Dermis microvascular lymphatic vessel endothelial cell (primary cell): ENCODE measurements at places on chromosomes 1 and 21. TPM values are rescaled to one million over a fixed set of nuclear protein-coding genes. Genes with fewer than 3 reads are reported as not detected.

GRCh38 chr1:234539666-234540403 is 60.9 kb upstream of the TARBP1 start:
- no peak for DNase-seq

GRCh38 chr1:16243215-16243610 is 6.2 kb upstream of the CPLANE2 start:
- DNase-seq = no peak

DNA sequence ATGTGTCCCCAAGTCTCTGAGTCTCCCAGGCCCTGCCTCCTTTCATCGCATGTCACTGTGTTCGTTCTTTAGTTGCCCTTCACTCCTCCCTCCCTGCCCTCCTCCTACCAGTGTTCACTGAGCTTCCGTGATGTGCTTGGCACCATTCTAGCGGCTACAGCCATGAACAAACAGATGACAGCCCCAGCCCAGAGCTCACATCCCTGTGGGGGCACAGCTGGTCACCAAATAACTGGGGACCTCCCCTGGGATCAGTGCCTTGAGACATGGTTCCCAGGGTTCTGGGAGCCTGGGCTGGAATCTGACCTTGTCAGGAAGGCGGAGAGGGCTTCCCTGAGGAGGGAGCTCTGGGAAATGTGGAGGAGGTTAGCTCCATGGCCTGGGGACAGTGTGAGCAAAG is 320.7 kb downstream of the PTPRU start:
- DNase-seq = no peak

GRCh38 chr1:245887829-245888228 is 619.2 kb downstream of the SMYD3 start:
- no peak for DNase-seq

DNA sequence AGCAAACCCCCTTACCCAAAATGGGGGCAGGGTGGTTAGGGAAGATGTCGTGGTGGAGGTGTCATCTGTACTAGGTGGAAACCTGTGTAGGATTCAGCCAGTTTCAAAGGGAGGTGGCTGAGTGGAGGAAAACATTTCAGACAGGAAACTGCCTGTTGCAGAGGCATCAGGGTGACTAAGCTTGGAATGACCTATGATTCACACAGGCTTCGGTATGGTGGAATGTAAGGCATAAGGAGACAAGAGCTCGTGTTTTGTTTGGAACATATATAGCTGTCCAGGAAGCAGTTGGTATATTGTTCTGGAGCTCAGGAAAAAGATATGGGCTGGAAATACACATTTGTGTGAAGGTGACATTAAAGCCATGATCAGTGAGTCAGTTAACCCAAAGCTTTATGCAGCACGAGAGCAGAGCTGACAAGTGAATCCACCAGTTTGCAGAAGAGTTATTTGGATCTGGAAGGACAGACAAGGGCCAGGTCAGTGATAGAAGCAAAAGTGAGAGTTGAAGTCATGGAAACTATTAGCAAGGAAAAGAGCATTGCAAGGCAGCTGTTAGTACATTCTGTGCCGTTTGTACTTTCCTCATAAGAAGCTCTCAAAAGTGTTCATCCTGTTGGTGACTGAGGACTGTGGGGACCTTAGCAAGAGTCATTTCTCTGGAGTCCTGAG is 12.2 kb downstream of the UTP25 start:
- peak; percentile 96 for DNase-seq

GRCh38 chr1:39091845-39092645 is 65.9 kb downstream of the NDUFS5 start:
- DNase-seq = peak; percentile 80

GRCh38 chr1:215792446-215792845 is 225.3 kb downstream of the KCTD3 start:
- no peak for DNase-seq

DNA sequence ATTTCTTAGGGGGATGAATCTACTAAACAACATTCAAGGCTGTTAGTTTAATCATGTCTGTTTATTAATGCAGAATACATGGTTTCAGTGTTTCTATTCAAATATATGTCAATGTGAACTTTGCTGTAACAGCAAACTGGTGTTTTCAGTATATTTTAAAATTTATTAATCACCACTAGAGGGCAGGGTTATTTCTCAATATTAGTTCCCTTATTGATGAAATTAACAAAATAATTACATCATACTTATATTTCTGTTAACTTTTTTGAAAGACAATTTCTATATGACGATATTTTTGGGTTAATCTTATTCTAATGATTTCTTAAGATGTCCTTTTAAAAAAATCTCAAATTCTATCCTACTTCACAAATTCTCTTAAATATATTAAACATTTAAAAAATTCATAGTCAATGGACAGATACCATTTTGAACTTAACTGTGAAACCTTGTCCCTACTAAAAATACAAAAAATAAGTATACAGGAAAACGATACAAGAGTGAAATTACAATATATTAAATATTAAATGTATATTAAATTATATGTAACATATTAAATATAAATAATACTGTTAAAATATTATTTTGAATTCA is 1034.1 kb upstream of the PRMT6 start:
- peak; percentile 2 for DNase-seq

- DNase-seq = peak; percentile 52
Measured at GRCh38 chr21:38301321-38302214, 44.8 kb downstream of the KCNJ15 start.

GRCh38 chr1:228853191-228853590 is 117.9 kb downstream of the RHOU start:
- DNase-seq = no peak

DNA sequence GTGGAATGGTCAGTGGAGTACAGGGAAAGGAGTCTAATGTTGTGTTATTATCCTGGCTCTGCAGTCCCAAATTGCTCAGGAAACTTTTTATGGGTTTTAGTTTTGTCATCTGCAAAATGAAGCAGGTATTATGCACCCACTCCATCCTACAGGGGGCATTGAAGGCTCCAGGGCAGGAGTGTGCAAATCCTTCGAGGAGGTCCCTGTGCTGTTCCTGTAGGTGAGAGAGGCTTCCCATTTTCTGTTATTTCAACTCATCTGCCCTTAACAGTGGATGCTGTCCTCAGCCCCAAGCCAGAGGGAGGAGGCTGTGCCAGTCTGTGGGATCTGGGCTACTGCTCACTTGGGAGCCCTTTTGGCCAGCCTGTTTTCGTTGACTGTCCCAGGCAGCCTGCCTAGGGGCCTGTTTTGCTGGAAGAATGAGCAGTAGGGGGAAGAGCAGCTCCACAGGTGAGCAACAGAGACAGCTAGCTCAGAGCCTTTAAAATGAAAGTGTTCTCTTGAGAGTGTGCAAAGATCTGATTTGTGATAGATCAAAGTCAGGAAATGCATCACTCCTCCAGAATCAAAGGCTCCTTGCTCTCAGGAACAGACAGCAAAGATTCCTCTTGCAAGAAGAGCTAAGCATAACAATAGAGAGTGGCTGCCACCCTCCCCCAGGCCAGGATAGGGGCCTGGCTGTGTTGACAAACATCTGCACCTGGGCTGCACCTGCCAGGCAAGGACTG is 317.6 kb upstream of the PROX1 start:
- DNase-seq = no peak

- no peak for DNase-seq
Measured at GRCh38 chr1:165036403-165036802, 320.1 kb downstream of the LMX1A start.

- DNase-seq = peak; percentile 33
Measured at GRCh38 chr1:151790940-151791651, 796 bp upstream of the TDRKH start.

DNA sequence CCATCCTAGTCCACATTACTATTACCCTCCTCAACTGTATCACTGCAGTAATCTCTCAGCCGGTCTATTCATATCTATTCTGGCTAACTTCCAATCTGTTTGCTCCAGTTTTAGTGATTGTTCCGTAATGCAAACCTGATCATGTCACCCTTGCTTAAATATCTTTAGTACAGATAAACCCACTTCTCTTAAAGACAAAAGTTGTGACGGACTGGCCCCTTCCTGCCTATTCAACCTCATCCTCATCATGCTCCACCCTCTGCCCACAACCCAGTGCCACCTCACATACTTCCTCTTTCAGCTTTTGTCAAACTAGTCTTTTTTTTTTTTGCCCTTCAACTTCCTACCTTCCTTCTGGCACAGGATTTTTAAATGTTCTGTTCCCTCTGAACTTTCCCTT is 2.8 kb upstream of the C1orf162 start:
- no peak for DNase-seq

DNA sequence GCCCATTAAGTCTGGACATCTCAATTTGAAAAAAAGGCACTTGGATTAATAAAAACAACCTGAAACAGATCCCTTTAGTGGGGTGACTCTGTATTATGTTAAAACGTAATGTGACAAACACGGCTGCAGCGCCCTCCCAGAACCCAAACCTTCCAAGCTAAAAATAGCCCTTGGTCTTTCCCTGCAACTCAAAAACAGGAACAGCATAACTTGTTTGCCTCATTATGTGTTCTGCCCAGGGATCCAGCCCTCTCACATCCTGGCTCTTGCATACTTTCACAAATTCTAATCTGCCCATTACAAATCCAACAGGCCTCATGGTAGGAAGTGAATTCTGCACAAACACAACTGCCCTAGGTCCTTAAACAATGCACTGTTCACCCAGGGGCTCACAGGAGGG is 94.7 kb upstream of the GADD45A start:
- peak; percentile 93 for DNase-seq

DNA sequence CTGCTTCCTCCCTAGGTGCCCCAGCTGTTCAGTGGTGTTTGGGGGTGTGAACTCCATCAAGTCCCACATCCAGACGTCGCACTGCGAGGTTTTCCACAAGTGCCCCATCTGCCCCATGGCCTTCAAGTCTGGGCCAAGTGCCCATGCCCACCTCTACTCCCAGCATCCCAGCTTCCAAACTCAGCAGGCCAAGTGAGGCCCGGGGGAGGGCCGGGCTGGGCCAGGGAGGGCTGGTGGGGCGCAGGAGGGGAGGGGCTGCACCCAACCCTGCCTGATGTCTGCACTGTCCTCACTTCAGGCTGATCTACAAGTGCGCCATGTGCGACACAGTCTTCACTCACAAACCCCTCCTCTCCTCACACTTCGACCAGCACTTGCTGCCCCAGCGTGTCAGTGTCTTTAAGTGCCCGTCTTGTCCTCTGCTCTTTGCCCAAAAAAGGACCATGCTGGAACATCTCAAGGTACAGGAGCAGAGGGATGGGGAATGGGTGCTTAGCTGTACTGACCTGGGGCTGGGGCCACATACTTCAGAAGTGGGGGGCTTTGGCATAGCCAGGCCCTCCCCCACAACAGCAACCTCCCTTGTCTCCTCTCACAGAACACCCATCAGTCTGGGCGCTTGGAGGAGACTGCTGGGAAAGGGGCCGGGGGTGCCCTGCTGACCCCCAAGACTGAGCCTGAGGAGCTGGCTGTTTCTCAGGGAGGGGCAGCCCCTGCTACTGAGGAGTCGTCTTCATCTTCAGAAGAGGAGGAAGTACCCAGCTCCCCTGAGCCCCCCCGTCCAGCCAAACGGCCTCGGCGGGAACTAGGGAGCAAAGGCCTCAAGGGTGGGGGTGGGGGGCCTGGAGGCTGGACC is 7.2 kb downstream of the ZNF687 start:
- no peak for DNase-seq

GRCh38 chr1:65691152-65691900 is 101.4 kb upstream of the PDE4B start:
- DNase-seq = no peak

MCOLN2 gene
- total RNA-seq = not detected in 2 replicates

SPAG17 gene
- total RNA-seq = not detected in 2 replicates

MAP3K21 gene
- 0.90 and 1.3 TPM in 2 replicates for total RNA-seq

SYF2 gene
- 23.3 and 23.5 TPM in 2 replicates for total RNA-seq

OR2T34 gene
- total RNA-seq = not detected in 2 replicates

ALG6 gene
- 14.2 and 14.9 TPM in 2 replicates for total RNA-seq

ADGRL4 gene
- total RNA-seq = 121 and 125 TPM in 2 replicates

TFF2 gene
- not detected in 2 replicates for total RNA-seq

FCAMR gene
- not detected in 2 replicates for total RNA-seq

PDC gene
- not detected in 2 replicates for total RNA-seq

PPIE gene
- total RNA-seq = 37.7 and 44.0 TPM in 2 replicates

TCHH gene
- under 0.01 TPM in 2 replicates for total RNA-seq

TNFRSF1B gene
- 12.4 and 14.8 TPM in 2 replicates for total RNA-seq

DNAJC28 gene
- 0.89 and 1.2 TPM in 2 replicates for total RNA-seq

TRNP1 gene
- 1.4 and 3.1 TPM in 2 replicates for total RNA-seq

DDAH1 gene
- 36.8 and 45.9 TPM in 2 replicates for total RNA-seq
